ENCODE measurements at places on chromosomes 13 and 19.

GRCh38 chr19:39187552-39187943 lies 9.2 kb upstream of the NCCRP1 start:
- no peak for DNase-seq

DNA sequence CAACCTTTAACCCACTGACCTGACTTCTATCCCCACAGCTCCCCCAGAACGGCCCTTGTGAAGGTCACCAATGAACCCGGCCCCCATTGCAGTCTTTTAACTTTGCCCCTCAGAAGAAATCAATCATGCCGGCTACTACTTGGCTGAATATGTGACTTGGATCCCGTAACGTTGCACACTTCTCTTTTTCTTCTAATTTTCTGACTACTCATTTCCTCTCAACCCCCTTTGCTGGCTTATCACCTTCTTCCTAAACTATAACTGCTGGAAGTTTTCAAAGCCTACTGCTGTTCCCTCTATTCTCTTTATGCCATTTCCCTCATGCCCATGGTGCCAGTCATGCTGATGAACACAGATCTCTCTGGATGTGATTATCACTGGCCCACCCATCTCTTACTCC lies 367.6 kb downstream of the DNAJC15 start:
- no peak for DNase-seq

DNA sequence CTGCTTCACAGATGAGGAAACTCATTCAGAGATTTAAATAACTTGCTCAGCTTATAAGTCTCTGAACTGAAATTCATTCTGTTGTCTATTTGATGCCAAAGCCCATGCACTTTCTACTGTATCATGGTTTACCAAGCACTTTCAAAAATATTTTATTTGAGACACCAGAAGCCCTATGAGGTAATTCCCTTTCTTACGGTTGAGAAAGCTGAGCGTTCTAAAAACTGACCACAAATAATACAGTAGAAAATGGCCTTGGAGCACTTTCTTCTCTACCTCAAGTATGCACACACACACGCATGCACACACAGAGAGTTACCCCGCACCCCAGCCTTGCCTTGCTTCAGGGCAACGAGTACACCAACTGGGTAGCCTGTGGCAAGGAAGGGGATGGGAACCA lies 228.5 kb downstream of the RFC3 start:
- DNase-seq: no peak

GRCh38 chr19:14413693-14414181 lies 5.4 kb downstream of the DDX39A start:
- no peak for DNase-seq

DNA sequence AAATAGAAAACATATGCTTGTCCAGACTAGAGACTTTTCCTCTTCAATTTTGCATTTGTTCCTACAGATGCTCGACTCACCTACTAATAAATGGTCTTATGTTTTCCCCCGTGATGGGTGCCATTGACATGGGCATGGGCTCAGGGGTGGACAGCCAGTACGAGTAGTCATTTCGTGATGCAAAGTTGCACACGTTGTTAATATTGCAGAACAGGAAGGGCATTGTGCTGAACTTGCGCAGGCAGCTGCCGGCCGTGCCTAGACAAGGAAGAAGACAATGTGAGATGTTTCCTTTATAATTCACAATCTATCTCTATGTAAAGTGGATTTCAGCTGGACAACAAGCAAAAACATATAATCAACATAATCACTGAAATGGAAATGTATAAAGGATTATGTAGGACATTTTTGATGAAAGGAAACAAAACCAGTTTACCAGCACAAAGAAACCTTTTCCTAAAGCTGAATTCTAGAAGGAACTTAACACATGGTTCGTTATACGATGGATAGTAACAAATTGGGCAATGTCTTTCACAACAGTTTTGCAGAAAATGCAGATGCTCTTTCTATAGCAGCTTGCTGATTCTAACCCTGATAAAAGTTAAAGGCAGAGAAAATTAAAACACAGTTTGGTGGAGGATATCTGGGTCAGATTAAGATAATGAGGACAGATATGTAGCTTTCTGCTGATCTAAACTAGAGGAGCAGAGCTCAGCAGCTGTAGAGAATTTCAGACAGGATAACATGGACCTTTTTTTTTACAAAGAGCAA lies 145.7 kb downstream of the COL4A1 start:
- DNase-seq: no peak

DNA sequence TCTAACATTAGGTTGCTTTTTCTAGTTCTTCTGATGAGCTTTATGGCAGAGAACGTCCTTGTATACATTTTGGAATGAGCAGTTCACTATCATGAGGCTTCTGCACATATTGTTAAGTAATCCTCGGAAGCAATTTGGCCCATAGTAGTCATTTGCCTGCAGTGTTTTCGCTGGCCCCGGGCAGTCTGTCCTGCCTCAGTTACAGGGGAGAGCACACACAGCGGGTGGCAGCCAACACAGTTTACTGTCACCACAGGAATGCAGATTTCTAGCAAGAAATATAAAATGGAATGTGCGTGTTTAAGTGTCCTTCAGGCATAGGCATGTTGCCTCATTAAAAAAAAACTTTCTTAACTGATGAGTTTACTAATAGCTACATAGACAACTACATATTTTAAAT lies 71.5 kb upstream of the GJB6 start:
- no peak for DNase-seq

GRCh38 chr13:50129706-50130122 lies 114.5 kb downstream of the KCNRG start:
- DNase-seq: no peak

- DNase-seq: no peak
Measured at GRCh38 chr13:111900390-111901131, 166.4 kb upstream of the SOX1 start.

DNA sequence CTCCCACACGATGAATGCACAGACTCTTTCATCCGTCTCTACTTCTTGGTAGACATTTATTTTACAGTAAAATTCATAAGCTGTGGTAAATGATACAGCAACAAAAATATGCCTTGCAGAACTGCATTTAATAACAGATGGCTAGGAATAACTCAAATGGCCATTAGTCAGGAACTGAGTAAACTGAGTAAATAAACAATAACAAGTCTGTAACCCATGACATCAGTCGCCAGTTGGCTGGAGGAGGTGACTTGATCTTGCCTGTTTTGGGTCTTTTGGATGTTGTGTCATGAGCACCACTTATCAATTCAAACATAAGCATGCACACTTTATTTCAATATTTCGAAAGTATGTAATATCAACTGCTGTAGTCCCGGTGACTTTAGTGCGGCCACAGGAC lies 632.6 kb upstream of the ARGLU1 start:
- no peak for DNase-seq

GRCh38 chr13:50914848-50915247 lies 5.3 kb downstream of the RNASEH2B start:
- no peak for DNase-seq

DNA sequence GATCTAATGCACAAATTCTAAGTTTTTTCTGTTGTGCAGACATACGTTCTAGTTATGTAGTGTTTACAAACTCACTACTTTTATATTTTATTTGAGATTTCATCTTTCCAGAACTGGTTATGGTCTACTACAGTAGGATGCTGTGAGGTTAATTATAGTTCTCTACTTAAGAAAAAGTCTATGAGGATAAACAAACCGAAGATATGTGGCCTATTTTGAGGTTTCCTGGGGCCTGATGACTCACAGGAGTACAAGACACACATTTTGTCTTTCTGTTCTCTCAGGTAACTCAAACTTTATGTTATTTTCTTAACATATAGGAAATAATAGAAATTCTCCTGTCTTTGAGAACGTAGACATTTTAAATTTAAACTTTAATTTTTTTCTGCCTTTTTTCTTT lies 45.1 kb downstream of the PCDH20 start:
- no peak for DNase-seq

GRCh38 chr13:87923753-87924152 lies 252.6 kb downstream of the SLITRK5 start:
- DNase-seq: no peak

DNA sequence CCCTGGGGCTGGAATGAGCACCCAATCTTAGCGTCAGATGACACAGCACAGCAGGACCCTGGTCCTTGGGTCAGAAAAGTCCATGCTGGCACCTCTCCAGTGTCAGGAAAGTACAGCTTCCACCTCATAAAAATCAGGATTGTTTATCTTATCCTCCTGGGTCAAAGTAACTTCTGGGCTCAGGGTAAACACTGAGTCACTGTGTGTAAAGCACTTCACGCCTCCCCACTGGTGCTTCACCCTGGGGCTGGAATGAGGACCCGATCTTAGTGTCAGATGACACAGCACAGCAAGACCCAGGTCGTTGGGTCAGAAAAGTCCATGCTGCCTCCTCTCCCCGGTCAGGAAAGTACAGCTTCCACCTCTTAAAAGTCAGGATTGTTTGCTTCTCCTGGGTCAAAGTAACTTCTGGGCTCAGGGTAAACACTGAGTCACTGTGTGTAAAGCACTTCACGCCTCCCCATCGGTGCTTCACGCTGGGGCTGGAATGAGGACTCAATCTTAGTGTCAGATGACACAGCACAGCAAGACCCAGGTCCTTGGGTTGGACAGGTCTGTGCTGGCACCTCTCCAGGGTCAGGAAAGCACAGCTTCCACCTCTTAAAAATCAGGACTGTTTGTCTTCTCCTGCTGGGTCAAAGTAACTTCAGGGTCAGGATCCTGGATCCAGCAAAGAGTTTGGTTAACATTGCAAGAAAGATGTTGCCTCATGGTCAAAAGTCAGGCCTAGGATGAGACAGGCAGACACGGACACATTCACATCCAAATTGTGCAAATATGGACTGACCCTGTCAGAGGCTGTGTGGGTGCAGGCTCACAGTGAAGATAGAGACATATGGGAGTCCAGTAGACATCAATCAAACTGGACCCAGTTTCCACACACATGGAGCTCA lies 39.2 kb upstream of the CYP2A7 start:
- no peak for DNase-seq

GRCh38 chr13:113064534-113065405 lies 40.8 kb upstream of the F7 start:
- DNase-seq: no peak

DNA sequence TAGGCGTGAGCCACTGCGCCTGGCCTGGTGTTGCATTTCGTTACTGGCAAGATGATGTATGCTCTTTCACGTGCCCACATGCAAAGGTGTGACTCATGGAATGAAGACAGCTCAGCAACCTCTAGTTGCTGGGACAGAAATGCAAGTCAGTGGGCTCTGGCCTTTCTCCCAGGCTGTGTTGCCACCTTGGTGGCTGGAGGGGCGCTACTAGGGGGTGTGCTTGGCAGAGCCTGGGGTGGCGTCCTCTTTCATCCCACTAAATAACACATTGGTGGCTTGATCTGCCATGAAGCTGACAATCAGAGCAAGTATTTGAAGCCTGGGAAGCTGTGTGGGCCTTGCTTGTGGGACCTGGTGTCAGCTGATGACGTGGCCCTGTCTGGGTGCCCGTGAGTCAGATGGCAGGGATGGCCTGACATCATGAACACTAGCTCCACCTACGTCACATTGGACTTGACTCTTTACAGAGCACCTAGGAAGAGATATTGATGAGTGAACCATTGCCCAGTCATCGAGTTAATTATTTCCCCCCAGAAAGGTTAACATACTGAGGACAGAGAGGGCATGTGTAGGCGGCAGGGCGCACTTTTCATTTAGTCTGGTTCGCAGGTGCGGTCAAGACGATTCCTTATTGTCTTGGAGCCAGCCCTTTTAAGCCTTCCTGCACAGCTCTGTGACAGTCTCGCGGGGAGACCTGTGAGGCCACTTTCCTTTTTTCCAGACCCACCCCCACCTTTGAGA lies 154.2 kb downstream of the TM9SF2 start:
- DNase-seq: no peak

- no peak for DNase-seq
Measured at GRCh38 chr13:55500694-55501093, 1640.0 kb upstream of the PRR20A start.

- no peak for DNase-seq
Measured at GRCh38 chr13:106455190-106455589, 80.3 kb downstream of the EFNB2 start.

DNA sequence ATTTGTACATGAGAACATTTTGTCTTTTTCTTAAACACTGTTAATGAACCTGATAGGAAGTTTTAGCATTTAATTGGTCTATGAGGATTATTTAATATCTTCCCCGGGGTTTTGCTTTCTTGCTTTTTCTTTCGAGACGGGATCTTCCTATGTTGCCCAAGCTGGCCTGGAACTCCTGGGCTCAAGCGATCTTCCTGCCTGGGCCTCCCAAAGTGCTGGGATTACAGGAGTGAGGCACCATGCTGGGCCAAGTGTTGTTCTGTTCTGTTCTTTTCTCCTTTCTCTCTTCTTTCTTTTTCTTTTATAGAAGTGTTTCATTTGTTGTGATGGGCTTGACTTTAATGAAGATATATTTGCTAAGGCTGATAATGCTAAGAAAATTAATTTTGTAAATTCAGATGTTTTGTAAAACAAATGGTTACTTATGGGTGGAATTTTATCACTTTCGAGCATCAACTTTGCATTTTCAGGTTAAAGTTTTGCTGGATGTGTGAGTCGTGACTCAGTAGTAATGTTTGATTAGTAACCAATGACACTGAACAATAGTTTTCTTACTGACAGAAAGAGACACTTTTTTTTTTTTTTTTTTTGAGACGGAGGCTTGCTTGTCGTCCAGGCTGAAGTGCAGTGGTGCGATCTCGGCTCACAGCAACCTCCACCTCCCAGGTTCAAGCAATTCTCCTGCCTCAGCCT lies 2.2 kb downstream of the PAN3 start:
- DNase-seq: no peak

GRCh38 chr19:16594131-16594586 lies 21.9 kb upstream of the SLC35E1 start:
- no peak for DNase-seq

DNA sequence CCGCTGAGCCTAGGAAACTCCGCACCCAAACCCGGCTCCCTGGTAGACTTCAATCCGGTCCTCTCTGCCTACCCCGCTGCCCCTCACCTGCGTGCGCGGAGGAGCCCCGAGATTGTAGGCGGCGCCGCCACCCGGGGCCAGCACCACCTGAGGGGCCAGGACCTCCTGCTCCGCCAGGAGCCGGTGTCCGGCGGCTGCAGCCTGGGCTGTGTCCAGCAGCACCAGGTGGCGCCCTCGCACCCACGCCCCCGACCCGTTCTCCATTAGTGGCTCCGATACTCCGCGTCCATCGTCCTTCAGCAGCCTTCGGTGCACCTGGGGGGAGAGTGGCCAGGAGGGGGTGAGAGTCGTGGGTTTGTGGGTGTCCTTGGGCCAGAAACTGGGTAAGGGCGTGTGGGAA lies 18.5 kb downstream of the MAN2B1 start:
- no peak for DNase-seq

- DNase-seq: no peak
Measured at GRCh38 chr13:108775597-108775996, 146.2 kb downstream of the MYO16 start.

- no peak for DNase-seq
Measured at GRCh38 chr19:58513213-58513693, 1.5 kb upstream of the SLC27A5 start.

GRCh38 chr19:32339988-32340874 lies 5.2 kb upstream of the ZNF507 start:
- no peak for DNase-seq

GRCh38 chr13:42992764-42993122 lies 702 bp upstream of the EPSTI1 start:
- no peak for DNase-seq

Measured in stimulated activated CD4-positive, alpha-beta T cell treated with anti-CD3 and anti-CD28 coated beads, Interleukin-2, amount 100 ng/mL, for 4 hours (primary cell).